ENCODE measurements at places on chromosomes 5 and 9. TPM values are rescaled to one million over a fixed set of nuclear protein-coding genes. Genes with fewer than 3 reads are reported as not detected.

- no peak for DNase-seq
Measured at GRCh38 chr5:56161439-56161823, 71.7 kb downstream of the ANKRD55 start.

- DNase-seq = no peak
Measured at GRCh38 chr5:93567424-93567823, 13.6 kb downstream of the NR2F1-AS1 start.

DNA sequence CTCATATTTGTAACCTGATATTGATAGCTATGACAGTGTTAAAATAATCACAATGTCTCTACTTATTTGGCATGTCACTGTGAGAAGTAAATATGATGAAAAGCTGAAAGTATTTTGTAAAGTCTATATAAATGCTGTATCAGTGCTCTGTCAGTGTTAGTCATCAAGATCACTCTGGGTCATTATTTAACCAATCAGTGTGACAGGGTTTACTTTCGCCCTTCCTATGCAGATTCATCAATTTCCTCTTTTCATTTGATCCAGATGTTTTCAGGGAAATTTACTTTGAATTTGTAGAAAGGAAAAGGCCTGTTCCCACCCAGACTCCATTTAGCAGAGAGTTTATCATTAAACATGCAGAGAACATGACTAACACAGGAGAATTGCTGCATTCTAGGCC lies 9.9 kb upstream of the PCSK5 start:
- DNase-seq = no peak

DNA sequence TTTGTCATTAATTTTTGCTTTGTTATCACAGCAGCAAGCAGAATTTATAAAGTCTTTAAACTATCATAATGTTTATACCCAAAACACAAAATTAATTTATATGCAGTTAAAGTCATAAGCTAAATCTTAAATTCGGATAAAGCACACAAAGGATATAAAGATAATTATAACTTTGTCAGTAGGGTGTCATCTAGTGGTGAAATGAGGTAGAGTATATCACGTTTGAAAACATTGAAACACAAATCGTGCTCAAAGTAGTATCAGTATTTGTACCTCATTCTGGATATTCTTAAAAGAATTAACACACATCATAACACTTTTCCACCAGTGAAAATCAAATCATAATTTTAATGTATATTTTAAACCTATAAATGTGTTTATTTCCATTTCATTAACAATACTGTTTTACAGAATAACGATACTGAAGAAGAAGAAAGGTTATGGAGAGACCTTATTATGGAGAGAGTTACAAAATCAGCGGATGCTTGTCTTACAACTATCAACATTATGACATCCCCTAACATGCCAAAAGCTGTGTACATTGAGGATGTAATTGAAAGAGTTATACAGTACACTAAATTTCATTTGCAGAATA lies 129.5 kb downstream of the NIPBL start:
- no peak for DNase-seq

DNA sequence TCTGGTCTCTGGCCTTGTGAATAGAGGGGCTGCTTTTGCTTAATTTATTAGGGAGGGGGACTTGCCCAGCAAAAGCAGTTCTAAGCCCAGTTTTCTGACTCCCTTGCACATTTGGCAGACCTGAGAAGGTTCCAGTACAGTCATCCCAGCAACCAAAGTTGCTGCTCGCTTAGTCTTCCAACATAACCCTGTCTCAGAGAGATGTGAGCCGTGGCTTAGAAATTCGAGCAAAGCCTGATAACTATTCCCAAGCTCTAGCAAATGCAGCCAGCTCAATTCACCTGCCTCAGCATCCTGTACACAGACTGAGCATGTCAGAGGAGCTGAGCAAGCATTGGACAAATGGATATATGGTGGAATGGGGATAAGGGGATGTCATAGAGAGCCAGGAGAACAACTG lies 401.9 kb downstream of the SPOCK1 start:
- DNase-seq = no peak

EIF4E1B gene
- not detected for total RNA-seq

- no peak for DNase-seq
Measured at GRCh38 chr5:158521995-158522394, 577.7 kb downstream of the EBF1 start.

PRRC2B gene
- total RNA-seq = 235 TPM

DNA sequence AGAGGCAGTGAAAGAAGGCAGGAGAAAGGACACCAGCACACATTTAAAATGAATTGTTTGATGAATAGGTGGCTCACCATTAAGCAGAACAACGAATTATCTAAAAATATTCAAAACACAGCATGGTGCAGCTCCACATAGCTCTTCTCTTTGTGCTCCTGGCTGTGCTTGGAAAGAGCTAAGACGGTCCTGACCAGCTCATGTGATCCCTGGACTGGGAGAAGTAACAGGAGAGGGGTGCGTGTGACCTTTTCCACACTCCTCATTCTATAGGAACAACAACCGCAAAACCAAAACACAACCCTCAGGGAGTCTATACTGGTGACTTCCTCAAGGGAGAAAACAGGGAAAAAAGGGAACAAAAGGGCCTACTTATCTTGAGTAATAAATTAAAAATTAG lies 140.5 kb downstream of the DIRAS2 start:
- no peak for DNase-seq

All from spleen (tissue), 13 donors.